Activated CD4-positive, alpha-beta T cell treated with anti-CD3 and anti-CD28 coated beads, Interleukin-2, amount 10 ng/mL, durations not matched to agents 24 days and 14 days (primary cell): ENCODE measurements at places on chromosomes 12 and 14. TPM values are rescaled to one million over a fixed set of nuclear protein-coding genes. Genes with fewer than 3 reads are reported as not detected.
A peak's percentile ranks its signal among the peaks of the same experiment; 100 is the strongest.

DNA sequence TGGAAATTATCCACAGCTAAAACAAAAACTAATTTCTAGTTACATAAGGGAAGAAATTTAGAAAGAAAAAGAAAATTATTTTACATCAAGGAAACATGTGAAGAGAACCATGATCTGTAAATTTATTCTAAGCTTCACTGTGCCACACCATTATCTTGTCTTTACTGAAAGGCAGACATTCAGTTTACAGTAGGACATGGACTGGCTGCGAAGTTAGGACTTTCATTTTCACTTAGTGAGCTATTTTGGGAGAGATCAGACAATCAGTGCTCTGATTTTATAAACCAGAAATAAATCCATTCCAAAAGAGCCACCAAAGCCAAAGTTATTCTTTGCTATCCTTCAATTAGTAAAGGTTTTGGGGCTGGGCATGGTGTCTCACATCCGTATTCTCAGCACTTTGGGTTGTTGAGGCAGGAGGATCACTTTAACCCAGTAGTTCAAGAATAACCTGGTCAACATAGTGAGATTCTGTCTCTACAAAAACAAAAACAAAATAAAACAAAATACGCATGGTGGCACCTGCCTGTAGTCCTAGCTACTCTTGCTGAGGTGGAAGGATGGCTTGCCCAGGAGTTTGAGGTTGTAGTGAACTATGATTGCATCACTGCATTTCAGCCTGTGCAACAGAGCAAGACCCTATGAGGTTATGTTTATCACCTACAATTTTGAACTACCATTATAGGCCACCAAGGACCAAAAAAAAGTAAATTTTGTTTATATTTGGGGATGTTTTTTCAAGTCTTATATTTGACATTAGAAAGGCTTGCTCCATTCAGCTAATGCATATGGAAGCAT, 1084.8 kb upstream of the ATXN7L3B start:
- DNase-seq, result no peak

DNA sequence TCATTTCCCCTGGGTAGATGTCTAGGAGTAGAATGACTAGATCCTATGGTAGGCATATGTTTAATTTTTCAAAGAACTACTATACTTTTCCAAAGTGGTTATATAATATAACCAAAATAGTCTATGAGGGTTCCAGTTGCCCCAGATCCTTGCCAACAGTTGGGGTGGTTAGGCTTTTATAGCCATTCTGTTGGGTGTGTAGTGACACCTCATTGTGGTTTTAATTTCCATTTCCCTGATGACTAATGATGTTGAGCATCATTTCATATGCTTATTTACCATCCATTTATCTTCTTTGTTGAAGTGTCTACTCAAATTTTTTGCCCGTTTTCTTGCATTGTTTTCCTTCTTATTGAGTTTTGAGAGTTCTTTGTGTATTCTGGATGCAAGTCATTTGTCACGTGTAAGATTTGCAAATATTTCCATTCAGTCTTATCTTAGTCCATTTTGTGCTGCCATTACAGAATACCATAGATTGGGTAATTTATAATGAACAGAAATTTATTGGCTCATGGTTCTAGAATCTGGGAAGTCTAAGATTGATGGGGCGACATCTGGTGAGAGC, 4.7 kb downstream of the SYNE2 start:
- peak; percentile 75 for DNase-seq

DNA sequence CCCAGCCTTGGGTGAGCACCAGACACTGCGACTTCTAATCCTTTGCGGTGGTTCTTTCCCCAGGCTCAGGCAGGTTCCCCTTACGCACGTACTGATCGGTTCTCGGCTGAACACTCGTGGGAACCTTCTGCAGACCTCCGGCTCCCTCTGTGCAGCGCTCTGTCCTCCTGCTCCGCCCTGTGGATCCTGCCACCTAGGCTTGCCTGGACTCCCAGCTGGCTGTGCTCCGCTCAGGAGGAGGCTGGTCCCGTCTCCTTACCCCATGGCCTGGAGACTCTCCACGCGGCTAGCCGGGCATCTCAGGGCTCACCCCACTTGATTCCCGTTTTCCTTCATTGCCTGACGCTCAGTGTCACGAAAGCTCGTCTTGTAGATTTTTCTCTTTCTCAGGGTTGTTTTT, 34.7 kb downstream of the TNFAIP2 start:
- no peak for DNase-seq

- DNase-seq, result peak; percentile 88
Measured at GRCh38 chr12:6620137-6620884, 13.1 kb upstream of the CHD4 start.

GRCh38 chr12:115297445-115297844, 613.5 kb upstream of the TBX3 start:
- DNase-seq, result no peak

The GPR132 gene
- 25.8 and 31.5 TPM in 2 replicates for total RNA-seq

- DNase-seq, result no peak
Measured at GRCh38 chr12:2482938-2483660, 311.7 kb upstream of the FKBP4 start.

GRCh38 chr12:111362687-111363475, 6.0 kb downstream of the PHETA1 start:
- no peak for DNase-seq

DNA sequence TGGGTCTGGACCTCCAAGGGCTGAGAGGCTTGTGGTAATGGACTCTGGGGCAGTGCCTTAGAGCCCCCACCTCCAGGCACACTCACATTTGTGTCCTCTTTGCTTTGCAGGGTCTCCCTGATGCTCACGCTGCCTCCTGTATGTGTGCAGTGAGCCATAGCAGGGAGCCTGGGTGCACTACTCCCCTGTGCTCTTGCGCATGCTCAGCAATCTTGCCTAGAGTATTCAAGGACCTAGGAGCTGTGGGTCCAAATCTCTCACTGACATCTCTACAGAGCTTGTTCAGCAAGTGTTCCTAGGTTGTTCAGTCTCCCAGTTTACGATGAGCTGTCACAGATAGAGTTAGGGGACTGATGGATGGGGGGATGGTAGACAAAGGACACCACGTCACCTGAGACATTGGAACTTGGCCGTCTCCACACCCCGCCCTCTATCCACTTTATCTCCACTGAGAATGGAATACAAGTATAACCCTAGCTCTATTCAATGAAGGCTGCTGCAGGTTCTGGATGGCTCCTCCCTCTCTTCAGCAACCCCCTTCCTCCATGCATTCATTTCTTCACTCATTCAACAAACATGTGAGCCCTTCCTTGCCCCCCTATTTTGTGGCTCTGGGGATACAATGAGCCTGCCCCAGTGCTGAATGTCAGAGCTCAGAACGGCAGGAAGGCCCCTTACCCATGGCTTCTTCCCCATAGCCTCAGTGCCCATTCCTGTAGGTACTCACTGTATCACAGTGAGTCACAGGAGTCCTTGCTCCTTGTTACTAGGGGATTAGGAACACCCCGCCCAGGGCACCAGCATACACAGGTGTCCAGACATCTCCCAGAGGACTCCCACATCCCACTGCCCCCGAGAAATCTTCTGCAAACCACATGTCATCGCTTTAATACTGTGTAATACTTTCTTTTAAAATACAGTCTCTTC, 31.2 kb downstream of the FIGNL2 start:
- DNase-seq, result no peak

GRCh38 chr12:106764738-106765137, 9.7 kb upstream of the RIC8B start:
- DNase-seq, result no peak
